Adrenal gland (tissue), 19 donors: ENCODE measurements at places on chromosomes 13 and 19. TPM values are rescaled to one million over a fixed set of nuclear protein-coding genes. Genes with fewer than 3 reads are reported as not detected.

The CDC37 gene
- 72.8 TPM for total RNA-seq

The UBL3 gene
- total RNA-seq = 41.5 TPM

The ZNF443 gene
- 0.72 TPM for total RNA-seq

The LGALS4 gene
- total RNA-seq = not detected

The AMH gene
- 0.41 TPM for total RNA-seq

The OR10H1 gene
- not detected for total RNA-seq

The ZNF420 gene
- total RNA-seq = 20.6 TPM

The PEAK3 gene
- total RNA-seq = 1.9 TPM

The NLRP12 gene
- total RNA-seq = 0.11 TPM

The GEMIN7 gene
- total RNA-seq = 24.9 TPM

GRCh38 chr13:21584973-21585592 lies 18.9 kb downstream of the MICU2 start:
- H3K4me1 ChIP-seq = peaks cover 10% of the 10 kb centered on the region
- no peak for DNase-seq
- H3K4me3 ChIP-seq = no peak overlapping the region
- H3K36me3 ChIP-seq = no peaks in the 10 kb centered on the region
- H3K27me3 ChIP-seq = no peaks in the 10 kb centered on the region
- no peak overlapping the region for H3K27ac ChIP-seq

DNA sequence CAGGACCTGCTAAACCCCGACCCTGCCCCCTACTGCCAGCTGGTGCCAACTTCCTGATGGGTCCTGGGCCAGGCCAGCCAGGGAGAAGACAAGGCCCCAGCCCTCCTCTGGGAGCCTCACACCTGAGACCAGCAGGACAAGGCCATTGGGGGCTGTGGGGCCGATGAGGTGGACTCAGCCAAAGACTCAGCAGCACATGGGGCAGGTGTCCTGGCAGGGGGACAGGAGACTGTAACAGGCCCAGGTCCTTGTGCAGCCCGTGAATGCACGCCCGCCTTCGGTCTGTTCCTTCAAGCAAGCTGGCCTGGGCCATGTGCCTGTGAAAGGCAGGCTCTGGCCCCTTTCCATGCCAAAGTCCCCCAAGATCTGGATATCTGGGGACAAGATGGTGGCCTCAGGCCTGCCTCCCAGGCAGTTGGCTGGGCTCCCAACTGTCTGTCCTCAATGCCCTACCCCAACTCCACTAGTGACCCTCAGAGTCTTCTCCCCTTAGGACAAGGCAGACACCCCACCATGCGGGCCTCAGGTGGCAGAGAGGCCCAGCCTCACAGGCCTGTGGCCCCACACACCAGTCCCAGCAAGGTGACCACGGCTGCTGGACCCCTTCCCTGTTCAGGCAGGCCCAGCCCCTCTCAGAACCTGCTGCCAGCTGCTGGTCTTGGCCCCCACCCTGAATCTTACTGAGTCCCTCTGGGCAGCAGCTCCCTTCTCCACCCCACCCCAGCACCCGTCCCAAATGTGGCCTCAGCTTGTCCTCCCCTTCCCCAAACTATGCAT lies 12.3 kb downstream of the CEACAM19 start:
- peaks cover 10% of the 10 kb centered on the region for H3K4me1 ChIP-seq
- H3K4me3 ChIP-seq = no peak overlapping the region
- no peak overlapping the region for H3K27ac ChIP-seq
- H3K27me3 ChIP-seq = no peaks in the 10 kb centered on the region
- no peak for DNase-seq

DNA sequence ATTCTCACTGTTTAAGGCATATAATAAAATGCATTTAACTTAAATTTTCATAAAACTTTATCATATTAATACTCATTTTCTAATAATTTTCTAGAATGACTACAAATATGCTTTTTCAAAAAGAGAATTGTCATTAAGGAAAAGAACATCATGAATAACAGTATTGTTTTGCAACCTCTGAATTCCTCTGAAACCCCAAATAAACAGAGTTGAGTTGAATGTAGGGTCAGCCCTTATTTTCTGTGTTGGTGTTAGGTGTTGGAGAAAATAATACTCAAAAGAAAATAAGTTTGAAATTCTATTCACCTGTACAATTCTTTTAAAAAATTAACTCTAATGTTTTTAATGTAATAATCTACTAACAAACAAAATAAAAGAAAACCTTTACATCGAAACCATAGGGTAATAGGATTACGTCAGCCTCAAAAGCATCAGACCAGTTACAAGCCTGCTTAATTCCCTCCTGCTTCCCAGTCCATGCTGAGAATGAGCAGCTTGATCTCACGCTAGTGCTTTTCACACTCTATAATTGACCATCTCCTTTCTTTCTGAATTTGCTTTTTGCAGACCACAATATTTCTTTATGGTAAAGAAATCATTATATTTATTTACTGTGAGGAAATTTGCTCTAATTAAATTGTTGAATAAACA lies 160.9 kb downstream of the PCDH9 start:
- H3K4me3 ChIP-seq = no peak overlapping the region
- H3K4me1 ChIP-seq = no peaks in the 10 kb centered on the region
- no peak overlapping the region for H3K27ac ChIP-seq
- DNase-seq = no peak
- no peaks in the 10 kb centered on the region for H3K27me3 ChIP-seq
- H3K36me3 ChIP-seq = no peaks in the 10 kb centered on the region

DNA sequence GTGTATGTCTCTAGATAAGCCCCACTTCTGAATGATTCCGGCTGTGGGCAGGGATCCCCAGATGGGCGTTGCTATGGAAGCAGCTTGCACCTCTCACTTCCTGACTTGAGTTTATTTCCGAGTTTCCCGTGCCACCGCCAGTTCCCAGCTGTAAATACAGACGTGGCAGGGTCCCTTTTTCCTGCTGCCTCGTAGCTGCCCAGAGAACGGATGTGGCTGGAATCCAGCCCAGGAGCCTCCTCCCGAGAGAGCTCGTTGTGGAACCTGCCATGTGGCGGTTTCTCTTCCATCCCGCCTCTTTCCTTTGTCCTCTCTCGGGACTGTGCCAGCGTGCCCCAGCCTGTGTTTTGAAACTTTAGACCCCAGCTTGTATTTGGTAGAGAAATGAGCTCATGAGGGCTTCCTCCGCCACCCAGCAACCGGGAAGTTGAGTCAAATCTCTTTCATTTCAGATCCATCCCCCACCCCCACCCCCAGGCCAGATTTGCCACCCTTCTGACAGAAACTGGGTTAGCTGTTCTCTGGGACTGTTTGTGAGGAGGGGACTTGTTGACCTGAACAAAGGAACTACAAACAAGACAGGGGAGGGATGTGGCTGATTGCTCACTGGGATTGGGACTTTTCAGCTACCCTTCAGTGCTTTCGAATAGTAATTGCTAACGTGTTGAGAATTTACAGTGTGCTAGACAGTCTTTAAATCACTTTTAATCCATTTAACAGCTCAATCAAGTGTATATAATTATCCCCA lies 96.6 kb downstream of the SIPA1L3 start:
- H3K27ac ChIP-seq = peak overlapping the region; percentile 28
- H3K4me3 ChIP-seq = peak overlapping the region; percentile 14
- H3K36me3 ChIP-seq = no peaks in the 10 kb centered on the region
- DNase-seq = peak; percentile 68

- H3K4me1 ChIP-seq = no peaks in the 10 kb centered on the region
- H3K27me3 ChIP-seq = peaks cover 7% of the 10 kb centered on the region
- H3K27ac ChIP-seq = no peak overlapping the region
- DNase-seq = no peak
- no peaks in the 10 kb centered on the region for H3K36me3 ChIP-seq
Observed at GRCh38 chr13:51063909-51064308, 47.2 kb downstream of the C13orf42 start.

GRCh38 chr13:46313024-46313423 lies 74.0 kb downstream of the RUBCNL start:
- no peak overlapping the region for H3K27ac ChIP-seq
- H3K36me3 ChIP-seq = no peaks in the 10 kb centered on the region
- no peaks in the 10 kb centered on the region for H3K4me1 ChIP-seq
- H3K27me3 ChIP-seq = no peaks in the 10 kb centered on the region
- no peak overlapping the region for H3K4me3 ChIP-seq

GRCh38 chr13:90185734-90186133 lies 1161.8 kb upstream of the MIR17HG start:
- H3K4me3 ChIP-seq = no peak overlapping the region
- no peak overlapping the region for H3K27ac ChIP-seq
- no peak for DNase-seq
- no peaks in the 10 kb centered on the region for H3K36me3 ChIP-seq

GRCh38 chr13:70747262-70747661 lies 639.0 kb upstream of the KLHL1 start:
- H3K36me3 ChIP-seq = no peaks in the 10 kb centered on the region
- no peaks in the 10 kb centered on the region for H3K4me1 ChIP-seq
- no peak for DNase-seq
- no peak overlapping the region for H3K27ac ChIP-seq
- H3K4me3 ChIP-seq = no peak overlapping the region
- no peaks in the 10 kb centered on the region for H3K27me3 ChIP-seq

DNA sequence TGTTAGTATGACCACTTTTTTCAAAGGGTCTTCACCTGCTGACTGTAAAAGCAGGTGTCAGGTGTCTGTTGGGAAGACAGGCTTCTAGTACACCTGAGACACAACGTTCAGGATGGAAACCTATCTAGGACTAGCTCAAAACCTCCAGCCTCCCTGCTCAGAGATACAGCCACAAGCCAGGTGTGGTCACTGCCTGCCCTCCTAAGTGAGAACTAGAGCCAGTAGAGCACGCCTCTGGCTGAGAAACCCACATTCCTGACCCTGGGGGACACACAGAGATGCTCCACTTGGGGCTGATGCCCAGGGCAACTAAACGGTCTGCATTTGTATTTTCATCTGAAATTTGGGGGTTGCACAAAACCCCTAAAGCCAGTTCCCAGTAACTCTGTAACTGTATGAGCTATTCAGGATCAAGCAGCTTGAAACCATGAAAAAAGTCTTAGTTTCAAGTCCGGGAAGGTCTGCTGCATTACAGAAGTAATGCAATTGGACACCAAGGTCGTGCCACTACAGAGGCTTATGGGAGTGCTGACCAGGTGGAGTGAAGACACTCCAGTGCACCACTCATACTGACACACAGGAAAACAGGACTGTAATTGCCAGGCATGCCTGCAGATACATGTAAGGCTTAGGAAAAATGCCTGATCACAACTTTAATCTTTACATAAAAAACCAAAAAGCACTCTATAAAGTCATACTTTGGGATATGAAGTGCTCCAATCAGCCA lies 27.8 kb downstream of the ANKRD10 start:
- no peak overlapping the region for H3K4me3 ChIP-seq
- no peaks in the 10 kb centered on the region for H3K4me1 ChIP-seq
- no peaks in the 10 kb centered on the region for H3K36me3 ChIP-seq
- H3K27ac ChIP-seq = peak overlapping the region; percentile 54
- DNase-seq = no peak

DNA sequence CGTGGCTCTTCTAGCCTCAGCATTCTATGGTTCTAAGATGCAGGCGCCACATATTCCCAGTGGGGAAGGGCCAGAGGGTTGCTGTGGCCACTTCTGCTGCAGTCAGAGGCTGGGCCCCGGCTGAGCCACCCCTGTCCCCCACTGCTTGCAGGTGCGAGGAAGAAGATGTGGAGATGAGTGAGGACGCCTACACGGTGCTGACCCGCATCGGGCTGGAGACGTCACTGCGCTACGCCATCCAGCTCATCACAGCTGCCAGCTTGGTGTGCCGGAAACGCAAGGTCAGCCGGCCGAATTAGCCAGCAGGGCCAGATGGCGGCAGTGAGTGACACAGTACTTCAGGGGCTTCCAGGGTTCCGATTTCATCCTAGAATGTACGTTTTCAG lies 2.0 kb downstream of the LHB start:
- H3K4me3 ChIP-seq = no peak overlapping the region
- no peaks in the 10 kb centered on the region for H3K36me3 ChIP-seq
- H3K27me3 ChIP-seq = no peaks in the 10 kb centered on the region
- peaks cover 3% of the 10 kb centered on the region for H3K4me1 ChIP-seq
- DNase-seq = no peak

DNA sequence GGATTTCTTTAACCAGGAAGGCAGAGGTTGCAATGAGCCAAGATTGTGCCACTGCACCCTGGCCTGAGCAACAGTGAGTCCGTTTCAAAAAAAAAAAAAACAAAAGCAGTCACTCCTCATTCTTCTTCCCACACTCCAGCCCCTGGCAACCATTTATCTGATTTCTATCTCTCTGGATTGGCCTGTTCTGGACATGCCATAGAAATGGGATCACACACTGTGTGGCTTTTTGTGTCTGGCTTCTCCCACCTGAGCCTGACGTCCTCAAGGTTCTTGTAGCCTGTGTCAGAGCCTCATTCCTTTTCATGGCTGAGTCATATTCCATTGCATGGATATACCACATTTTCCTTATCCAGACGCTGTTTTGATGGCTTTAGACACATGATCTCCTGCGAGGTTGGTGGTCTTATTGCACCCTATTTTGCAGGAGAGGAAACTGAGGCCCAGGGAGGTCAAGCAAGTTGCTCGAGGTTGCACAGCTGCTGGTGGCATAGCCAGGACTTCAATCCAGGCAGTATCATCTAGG lies 15.8 kb upstream of the FEM1A start:
- no peak for DNase-seq
- no peaks in the 10 kb centered on the region for H3K27me3 ChIP-seq
- no peak overlapping the region for H3K4me3 ChIP-seq
- H3K36me3 ChIP-seq = no peaks in the 10 kb centered on the region
- H3K4me1 ChIP-seq = no peaks in the 10 kb centered on the region

GRCh38 chr19:18053576-18054219 lies 33.0 kb downstream of the IL12RB1 start:
- H3K4me1 ChIP-seq = peaks cover 13% of the 10 kb centered on the region
- no peak overlapping the region for H3K4me3 ChIP-seq
- no peak overlapping the region for H3K27ac ChIP-seq
- H3K36me3 ChIP-seq = no peaks in the 10 kb centered on the region

DNA sequence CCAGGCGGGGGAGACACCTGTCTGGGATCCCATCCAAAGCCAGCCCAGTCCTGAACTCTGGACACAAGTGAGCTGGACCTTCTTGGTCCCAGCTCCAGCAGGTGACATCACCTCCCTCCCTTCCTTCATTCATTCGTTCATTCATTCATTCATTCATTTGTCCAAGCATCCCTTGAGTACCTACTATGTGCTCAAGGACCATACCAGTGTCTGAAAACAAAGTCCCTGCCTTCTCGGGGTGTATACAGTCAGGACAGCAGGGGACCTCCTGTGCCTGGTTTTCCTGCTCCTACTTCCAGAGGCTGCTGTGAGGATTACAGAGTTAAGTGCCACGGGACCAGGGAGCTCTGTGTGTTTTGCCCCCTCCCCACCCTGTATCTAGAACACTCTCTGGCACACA lies 14.0 kb downstream of the ACER1 start:
- no peak for DNase-seq
- no peaks in the 10 kb centered on the region for H3K4me1 ChIP-seq
- H3K27ac ChIP-seq = no peak overlapping the region
- no peaks in the 10 kb centered on the region for H3K36me3 ChIP-seq
- peaks cover 6% of the 10 kb centered on the region for H3K27me3 ChIP-seq

GRCh38 chr19:30896554-30896953 lies 452.7 kb downstream of the TSHZ3 start:
- no peaks in the 10 kb centered on the region for H3K4me1 ChIP-seq
- H3K27me3 ChIP-seq = no peaks in the 10 kb centered on the region
- no peak overlapping the region for H3K27ac ChIP-seq

GRCh38 chr19:10010247-10010691 lies at the start of gene COL5A3:
COL5A3 (minus strand) TSS chr19:10010504; CDS start chr19:10010385, 119 bp downstream.
- peak within 1 kb of the TSS; percentile 58 for H3K4me3 ChIP-seq
- H3K36me3 ChIP-seq = no peaks in the 10 kb centered on the region
- H3K27me3 ChIP-seq = peaks cover 28% of the 10 kb centered on the region
- peak; percentile 59 for DNase-seq
- H3K27ac ChIP-seq = peak within 1 kb of the TSS; percentile 87
- peaks cover 11% of the 10 kb centered on the region for H3K4me1 ChIP-seq
